Ovary (tissue), 10 donors: ENCODE measurements at places on chromosomes 6 and 20. TPM values are rescaled to one million over a fixed set of nuclear protein-coding genes. Genes with fewer than 3 reads are reported as not detected.

Gene RPP40
- total RNA-seq: 2.2 TPM

Gene TREM2
- 5.1 TPM for total RNA-seq

Gene PI3
- 0.92 TPM for total RNA-seq

Gene SFTA2
- total RNA-seq: not detected

Gene NECAB3
- total RNA-seq: 96.5 TPM

Gene KCTD20
- 43.4 TPM for total RNA-seq

Gene PRDM13
- not detected for total RNA-seq

Gene METTL24
- total RNA-seq: 6.6 TPM

Gene ARG1
- 0.20 TPM for total RNA-seq

Gene CRISP2
- not detected for total RNA-seq

Gene UNC5CL
- 0.87 TPM for total RNA-seq

Gene PRPH2
- 6.8 TPM for total RNA-seq

Gene KCNK17
- not detected for total RNA-seq

Gene NRN1
- 5.5 TPM for total RNA-seq

Gene TMEM151B
- total RNA-seq: 0.05 TPM

Gene PDYN
- total RNA-seq: not detected

Gene TRDN
- total RNA-seq: not detected

Gene NNAT
- total RNA-seq: not detected

Gene PNPLA1
- not detected for total RNA-seq

Gene TCP11
- 0.24 TPM for total RNA-seq

Gene TLDC2
- total RNA-seq: 0.92 TPM
